ENCODE measurements at places on chromosomes 2 and 18. TPM values are rescaled to one million over a fixed set of nuclear protein-coding genes. Genes with fewer than 3 reads are reported as not detected.

The TFCP2L1 gene
- not detected for total RNA-seq

The DSG1 gene
- not detected for total RNA-seq

The MC2R gene
- not detected for total RNA-seq

The GPR55 gene
- under 0.01 TPM for total RNA-seq

The FOXD4L1 gene
- total RNA-seq: not detected

The CPS1 gene
- 15.4 TPM for total RNA-seq

The KCNG2 gene
- not detected for total RNA-seq

All from subcutaneous preadipocyte (primary cell).